ENCODE measurements at places on chromosomes 16 and 17. TPM values are rescaled to one million over a fixed set of nuclear protein-coding genes. Genes with fewer than 3 reads are reported as not detected.
A peak's percentile ranks its signal among the peaks of the same experiment; 100 is the strongest.

DNA sequence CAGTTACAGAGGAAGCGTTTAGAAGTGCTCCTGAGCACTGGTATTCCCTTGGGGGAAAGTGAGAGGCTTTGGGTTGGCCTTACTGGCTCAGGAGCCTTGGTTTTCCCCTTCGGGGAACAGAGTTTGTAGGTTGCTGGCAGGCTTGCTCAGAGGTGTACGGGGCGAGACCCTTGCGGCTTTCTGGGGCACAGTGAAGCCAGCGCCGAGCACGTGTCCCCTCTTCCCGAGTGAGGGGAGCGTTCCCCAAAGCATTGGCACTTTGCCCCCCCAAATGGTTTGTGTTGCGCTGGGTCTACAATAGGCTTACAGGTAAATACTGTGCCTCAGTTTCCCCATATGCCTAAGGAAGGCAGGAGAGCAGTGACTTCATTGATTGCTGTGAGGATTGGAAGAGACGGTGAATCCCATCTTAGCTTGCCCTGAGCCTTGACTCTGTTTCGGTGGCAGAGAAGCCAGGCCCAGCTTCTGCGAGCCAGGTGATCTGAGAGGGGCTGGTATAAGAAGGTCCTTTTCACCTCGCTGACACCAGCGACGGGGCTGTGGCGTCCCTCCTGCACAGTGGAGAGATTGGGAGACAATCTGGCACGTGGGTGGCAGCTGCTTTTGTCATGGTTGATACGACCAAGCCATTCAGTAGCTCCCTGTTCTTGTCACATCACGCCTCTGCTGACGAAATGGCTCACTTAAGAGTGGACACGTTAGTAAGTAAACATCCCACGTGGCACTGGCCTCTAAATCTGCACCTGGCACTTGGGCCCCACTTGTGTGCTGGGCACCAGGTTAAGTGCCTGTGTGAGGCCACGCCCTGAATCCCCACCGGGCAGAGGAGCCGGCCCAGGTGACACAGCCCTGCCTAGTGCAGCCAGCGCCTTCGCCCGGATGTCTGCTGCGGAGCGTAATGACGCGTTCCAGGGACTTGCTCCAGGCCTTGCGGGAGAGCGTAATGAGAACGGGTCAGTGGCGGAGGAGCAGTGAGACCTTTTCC is 55.0 kb downstream of the MEAK7 start:
- peak; percentile 45 for DNase-seq

DNA sequence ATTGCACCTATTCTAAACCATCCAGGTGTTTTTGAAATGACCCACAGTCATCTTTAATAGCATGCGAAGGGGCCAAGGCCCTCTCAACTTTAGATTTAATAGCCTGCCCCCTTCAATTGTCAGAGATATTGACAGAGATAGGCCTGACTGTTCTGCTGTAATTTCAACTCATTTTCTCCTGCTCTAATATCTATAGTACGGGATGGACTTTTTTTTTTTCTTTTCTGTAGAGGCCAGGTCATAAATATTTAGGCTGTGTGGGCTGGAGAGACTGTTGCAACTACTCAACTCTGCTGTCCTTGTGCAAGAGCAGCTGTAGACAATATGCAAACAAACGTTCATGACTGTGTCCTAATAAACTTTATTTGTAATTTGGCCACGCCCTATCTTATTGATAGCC is 24.7 kb upstream of the KRT20 start:
- no peak for DNase-seq

The SLC52A1 gene
- total RNA-seq: not detected

DNA sequence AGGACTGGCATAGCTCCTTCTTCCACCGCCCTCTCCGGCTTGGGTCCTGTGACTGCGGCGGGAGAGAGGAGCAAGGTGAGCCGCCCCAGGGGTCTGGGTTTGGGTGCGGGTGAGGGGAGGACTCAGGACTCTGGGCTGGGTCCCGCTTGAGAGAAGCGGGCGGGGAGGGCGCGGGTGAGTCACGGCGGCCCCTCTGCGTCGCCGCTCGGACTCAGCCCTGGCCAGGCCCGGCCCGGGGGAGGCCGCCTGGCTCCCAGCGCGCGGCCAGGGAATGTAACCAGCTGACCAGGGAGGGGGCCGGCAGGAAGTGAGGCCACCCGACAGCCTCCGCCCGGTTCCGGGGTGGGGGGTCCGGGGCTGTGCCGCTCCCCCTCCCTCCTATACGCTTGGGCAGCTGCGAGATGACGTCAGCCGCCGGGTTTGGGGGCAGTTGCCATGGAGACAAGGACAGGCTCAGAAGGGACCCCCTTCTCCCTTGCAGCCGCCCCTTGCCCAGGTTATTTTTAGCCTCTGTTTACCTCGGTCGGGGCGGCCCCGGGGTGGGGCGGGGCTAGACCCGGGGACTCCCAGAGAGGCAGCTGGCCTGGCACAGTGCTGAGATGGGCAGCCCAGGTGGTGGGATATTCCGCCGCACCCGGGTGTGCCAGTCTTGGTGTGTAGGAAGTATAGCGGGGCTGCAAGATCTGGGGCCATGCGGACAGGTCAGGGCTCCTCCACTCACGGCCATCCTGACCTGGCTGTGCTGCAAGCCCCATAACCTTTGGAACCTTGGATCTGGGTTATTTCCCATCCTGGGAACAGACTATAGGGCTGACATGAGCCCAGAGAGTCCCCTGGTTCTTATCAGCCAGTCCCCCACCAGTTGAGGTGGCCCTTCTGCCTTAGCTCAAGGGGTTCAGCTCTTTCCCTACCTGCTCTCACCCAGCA is 1.6 kb downstream of the RIPOR1 start:
- peak; percentile 67 for DNase-seq

GRCh38 chr17:78973792-78974520 is 5.8 kb downstream of the LGALS3BP start:
- no peak for DNase-seq
